Epithelial cell of proximal tubule (primary cell): ENCODE measurements at places on chromosomes 3 and 15.

DNA sequence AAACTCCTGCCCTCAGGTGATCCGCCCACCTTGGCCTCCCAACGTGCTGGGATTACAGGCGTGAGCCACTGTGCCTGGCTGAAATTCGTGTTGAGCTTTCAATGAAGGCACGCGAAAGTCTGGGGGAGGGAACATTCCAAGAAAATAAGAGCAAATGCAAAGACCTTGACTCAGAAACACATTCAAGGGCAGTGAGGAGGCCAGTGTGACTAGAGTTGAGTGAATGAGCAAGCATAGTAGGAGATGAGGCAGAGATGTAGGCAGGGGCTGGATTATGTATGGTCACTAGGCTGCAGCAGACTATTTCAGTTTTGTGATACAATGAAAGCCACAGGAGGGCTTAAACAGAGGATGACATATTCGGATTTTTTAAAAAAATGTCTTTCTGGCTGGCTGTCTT is 67.0 kb downstream of the SCN11A start:
- no peak for DNase-seq

- peak; percentile 96 for DNase-seq
These were observed 43.0 kb downstream of the VGLL4 start for GRCh38 chr3:11600501-11601282.

- peak; percentile 31 for DNase-seq
These were observed 53.9 kb downstream of the SYNM start for GRCh38 chr15:99158626-99159412.

DNA sequence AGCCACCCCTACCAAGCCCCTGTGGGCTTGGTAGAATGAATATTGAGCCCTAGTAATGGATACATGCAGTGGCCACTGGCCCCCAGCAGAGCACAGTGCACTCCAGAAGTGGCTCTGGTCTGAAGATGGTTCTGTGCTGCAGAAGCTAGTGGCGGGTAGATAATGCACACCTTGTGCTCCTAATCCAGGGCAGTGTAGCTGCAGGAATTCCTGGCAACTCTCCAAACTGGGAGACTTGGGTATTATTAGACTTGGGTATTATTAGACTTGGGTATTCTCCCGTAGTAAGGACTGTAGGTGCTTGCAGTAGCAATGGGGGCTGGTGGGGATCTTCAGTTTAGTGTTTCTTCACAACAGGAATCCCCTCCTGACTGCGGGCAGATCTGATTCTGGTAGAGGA is 34.7 kb downstream of the NUSAP1 start:
- no peak for DNase-seq

- no peak for DNase-seq
These were observed 958.8 kb downstream of the IGSF11 start for GRCh38 chr3:118075873-118076272.

DNA sequence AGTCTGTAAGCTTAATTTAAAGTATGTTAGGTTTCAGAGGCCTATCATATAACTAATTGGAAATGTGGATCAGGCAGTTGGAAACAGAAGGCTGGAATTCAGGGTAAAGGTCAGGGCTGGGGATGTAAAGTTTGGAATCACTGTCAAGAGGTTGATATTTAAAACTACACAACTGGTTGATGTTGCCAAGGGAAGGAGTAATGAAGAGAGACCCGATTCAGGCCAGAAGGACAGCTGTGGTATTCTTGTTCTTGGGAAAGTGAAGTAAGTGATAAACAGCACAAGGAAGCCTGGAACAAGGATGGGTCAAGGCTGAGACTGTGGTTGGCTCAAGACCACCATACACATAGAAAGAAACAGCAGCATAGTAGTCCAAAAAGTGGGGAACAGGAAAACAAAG is 654.2 kb downstream of the NTRK3 start:
- no peak for DNase-seq

- DNase-seq = no peak
These were observed 56.8 kb upstream of the TPM1 start for GRCh38 chr15:62985768-62986167.

DNA sequence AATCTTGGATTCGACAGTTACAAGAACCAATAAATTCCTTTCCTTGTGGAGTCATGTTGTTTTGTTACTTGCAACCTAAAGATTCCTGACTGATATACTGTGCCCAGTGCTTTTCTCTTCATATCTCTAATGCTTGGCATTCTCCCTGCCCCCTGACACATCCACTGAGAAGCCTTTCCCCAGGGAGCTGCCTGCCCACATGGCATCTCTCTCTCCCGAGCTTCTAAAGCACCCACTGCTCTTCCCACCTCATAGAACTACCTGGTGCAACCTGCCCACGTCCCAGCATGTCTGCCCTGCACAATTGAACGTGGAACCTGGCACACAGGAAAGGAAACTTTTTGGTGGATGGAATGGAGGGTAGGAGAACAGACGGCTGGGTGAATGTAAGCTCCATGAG is 6.8 kb downstream of the CYP8B1 start:
- DNase-seq = no peak

DNA sequence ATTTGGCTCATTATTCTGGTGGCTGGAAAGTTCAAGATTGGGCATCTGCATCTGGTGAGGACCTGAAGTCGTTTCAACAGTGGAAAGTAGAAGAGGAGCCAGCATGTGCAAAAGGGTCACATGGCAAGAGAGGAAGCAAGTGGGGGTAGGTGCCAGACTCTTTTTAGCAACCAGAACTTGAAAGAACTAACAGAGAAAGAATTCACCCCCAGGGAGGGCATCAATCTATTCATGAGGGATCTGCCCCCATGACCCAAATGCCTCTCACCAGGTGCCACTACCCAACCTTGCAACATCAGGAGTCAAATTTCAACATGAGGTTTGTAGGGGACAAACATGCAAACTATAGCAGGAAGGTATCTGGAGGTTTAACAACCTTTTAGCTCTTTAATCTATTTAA is 10.3 kb upstream of the RYK start:
- no peak for DNase-seq

GRCh38 chr15:27623149-27623548 is 476.0 kb downstream of the OCA2 start:
- no peak for DNase-seq

DNA sequence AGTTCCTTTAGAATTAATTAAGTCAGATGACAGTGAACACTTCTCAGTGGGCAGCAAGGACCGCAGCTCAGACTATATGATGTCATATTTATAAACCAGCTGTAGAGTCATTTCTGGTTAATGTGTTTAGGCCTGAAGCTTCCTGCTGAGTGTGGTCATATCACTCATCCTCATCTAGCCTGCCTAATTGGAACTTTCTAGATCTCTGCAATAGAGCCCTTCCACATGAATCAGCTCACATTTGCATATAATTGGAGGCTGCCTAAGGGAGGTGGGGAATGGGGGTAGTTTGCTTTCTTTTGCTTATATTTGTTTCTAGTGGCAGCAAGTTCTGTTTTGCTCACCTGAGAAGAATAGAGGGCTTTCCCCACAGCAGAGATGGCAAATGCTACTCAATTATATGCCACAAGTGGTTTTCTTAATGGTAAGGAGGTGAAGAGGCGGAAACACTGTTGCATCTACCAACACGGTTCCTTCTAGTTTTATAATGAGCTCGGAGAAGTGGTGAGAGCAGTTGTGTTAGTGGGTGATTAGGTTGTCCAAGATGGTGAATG is 148.1 kb downstream of the KLHL25 start:
- DNase-seq = peak; percentile 74
